ENCODE measurements at places on chromosomes 6 and 20. TPM values are rescaled to one million over a fixed set of nuclear protein-coding genes. Genes with fewer than 3 reads are reported as not detected.

GRCh38 chr6:170056278-170056711, 234.6 kb downstream of the DLL1 start:
- DNase-seq = no peak

- no peak for DNase-seq
Measured at GRCh38 chr20:19540392-19540791, 217.7 kb upstream of the RIN2 start.

- DNase-seq = no peak
Measured at GRCh38 chr6:13412639-13413465, 74.5 kb downstream of the GFOD1 start.

- no peak for DNase-seq
Measured at GRCh38 chr6:36033935-36034334, 6.3 kb downstream of the MAPK14 start.

- DNase-seq = no peak
Measured at GRCh38 chr20:40961176-40961575, 67.4 kb upstream of the TOP1 start.

DNA sequence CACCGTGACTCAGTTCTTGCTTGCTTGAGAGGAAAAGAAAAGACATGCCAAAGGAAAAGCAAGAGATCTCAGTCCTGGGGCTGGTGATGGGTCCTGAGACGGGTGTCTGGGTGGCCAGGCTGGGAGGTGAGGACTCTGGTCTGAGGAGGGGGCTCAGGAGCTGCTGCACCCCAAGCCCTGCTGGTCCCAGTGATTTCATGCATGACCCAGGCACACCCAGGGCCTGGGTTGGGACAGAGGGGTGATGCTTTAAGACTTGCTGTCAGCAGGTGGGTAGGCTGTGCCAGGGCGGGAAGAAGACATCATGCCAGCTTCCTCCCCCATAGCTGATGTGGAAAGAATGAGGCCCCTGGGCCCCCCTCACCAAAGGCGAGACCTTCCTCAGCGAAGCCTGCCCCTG, 65.1 kb upstream of the PMEPA1 start:
- DNase-seq = no peak

- no peak for DNase-seq
Measured at GRCh38 chr20:3995067-3995748, 20.1 kb downstream of the RNF24 start.

- DNase-seq = no peak
Measured at GRCh38 chr6:11688425-11688709, 90.2 kb downstream of the ADTRP start.

- DNase-seq = no peak
Measured at GRCh38 chr6:132446141-132446854, 45.0 kb upstream of the MOXD1 start.

DNA sequence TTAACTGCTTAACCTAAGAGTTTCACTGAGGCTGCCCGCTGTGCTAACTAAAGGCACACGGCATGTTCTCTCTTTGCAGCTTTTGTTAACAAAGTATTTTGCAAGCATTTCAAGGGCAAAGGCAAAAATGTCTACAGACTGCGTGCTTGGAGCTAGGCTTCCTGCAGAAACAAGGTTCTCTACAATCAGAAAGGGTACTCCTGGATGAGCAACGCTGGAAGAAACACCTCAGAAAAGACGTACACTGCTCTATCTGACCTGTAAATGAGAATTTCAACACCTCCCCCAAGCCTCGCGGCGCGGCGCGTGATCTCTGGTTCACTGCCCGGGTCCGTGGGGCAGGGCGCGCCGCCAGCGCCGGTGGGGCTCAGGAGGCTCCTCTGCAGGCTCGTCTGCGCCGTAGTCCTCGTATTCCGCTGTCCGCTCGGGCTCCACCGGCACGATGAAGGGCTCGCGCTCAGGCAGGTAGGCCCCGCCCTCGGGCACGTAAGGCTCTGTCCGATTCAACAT, 120.9 kb downstream of the COL12A1 start:
- no peak for DNase-seq

- no peak for DNase-seq
Measured at GRCh38 chr6:147099974-147100373, 104.2 kb upstream of the STXBP5 start.

- no peak for DNase-seq
Measured at GRCh38 chr20:53824779-53825178, 231.1 kb upstream of the ZNF217 start.

DNA sequence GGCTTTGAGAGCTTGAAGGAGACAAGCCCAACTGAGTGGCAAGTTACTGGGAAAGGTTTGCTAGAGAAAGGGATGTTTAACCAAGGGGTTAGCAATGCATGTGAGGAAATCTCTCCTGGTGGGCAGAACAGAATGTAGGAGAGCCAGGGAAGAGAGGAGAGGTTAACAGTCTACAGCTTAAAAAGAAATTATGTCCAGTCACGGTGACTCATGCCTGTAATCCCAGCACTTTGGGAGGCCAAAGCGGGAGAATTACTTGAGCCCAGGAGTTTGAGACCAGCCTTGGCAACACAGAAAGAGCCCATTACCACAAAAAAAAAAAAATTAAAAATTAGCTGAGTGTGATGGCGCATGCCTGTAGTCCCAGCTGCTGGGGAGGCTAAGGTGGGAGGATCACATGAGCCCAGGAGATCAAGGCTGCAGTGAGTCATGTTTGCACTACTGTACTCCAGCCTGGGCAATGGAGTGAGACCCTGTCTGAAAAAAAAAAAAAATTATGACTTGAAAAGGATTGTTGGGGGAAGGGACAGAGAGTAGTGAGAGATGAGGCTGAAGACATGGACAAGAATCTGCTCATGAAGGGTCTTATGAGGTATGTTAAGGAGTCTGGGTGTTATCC, 264.9 kb downstream of the TBC1D7 start:
- DNase-seq = no peak

DNA sequence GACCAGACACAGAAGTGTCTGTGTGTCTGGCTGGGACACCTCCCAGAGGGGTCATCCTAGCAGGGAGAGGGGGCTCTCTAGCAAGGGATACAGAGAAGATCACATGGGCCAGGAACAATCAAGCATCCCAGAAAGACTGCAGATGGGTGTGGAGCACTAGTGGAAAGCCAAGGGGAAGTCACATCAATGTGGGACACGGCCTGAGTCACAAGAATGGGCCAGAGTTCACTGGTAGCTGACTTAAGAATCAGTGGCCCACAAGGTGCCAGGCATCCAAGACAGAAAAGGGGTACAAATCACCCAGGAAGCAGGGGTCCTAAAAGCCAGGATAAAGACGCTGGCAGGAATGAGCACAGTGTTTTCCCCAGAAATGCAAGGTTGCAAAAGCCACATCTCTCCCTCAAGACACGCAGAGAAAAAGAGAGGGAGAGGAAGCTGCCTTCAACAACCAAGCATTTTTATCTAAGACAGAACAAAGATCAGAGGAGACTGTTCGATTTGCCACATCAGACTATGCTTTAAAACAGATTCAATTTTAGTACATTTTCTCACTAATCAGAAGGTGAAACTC, 113.6 kb upstream of the DST start:
- DNase-seq = no peak

DNA sequence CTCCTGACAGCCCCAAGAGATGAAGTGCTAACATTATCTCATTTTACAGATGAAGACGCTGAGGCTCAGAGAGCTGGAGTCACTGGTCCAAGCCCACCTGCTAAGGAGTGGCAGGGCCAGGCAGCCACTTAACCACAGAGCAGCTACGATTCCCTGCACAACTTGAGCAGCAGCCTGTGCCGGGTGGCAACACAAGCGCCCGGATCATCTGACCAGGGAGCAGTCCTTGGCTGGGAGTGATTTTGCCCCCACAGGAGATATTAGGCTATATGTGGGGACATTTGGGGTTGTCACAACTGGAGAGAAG, 93.2 kb upstream of the PTPN1 start:
- DNase-seq = no peak

- DNase-seq = no peak
Measured at GRCh38 chr20:36519944-36520343, 21.4 kb upstream of the MYL9 start.

DNA sequence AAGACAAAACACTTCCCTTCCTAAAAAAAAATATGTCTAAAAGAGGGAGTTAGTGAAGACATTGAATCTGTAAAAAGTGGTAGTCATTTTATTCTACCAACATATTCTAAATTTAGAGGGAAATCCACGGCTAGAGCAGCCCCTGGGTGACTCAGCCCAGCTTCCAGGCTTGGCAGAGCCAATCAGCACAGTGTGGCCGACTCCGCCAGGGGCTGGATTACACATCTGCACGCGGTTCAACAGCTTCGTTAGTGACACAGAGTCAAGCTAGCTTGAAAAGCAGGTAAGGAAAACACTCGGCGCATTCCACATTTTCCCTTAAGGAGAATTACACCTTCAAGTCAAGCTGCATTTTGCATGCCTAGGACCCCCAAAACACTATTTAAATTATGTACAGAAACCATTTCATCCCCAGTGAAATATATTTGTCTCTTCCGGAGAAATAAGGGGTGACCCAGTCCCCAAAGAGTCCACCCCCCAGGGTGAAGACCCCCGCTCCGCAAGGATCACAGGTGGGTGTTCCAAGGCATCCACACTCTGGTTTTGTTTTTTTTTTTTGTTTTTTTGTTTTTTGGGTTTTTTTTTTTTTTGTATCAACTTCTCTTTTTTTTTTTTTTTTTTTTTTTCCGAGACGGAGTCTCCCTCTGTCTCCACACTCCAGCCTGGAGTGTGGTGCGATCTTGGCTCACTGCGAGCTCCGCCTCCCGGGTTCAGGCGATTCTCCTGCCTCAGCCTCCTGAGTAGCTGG, 58.4 kb upstream of the ARID1B start:
- DNase-seq = no peak

DNA sequence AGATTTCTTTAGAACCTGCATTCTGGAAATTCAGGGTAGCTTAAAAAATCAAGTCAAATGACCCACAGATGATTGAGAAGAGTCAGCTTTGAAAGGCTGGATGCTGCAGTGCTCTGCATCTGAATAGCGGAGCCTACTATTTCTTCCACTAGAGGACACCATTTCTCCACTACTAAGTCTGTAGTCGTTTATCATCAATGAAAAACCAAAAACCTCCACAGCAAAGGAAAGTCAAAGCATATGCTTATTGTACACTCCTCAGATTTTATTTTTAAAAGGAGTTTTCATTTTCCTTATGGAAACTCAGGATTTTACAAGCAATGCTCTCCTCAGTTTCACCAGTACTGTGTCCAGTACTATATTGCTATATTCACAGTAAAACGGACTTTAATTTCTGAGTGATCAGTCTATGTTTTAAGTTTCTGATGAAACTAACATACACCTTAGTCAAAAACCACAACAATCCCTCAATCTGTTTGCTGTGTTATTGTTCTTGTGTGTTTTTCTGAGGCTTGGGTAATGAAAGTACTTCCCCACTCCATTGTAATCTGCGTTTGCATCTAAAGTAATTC, 50.5 kb upstream of the ENPP5 start:
- peak; percentile 36 for DNase-seq

GRCh38 chr6:144662812-144663365, 377.8 kb downstream of the UTRN start:
- no peak for DNase-seq

GRCh38 chr6:16437984-16438383, 199.6 kb downstream of the GMPR start:
- no peak for DNase-seq

Gene IL17A
- not detected for polyA plus RNA-seq

Gene TINAG
- polyA plus RNA-seq = not detected

Gene GMPR
- polyA plus RNA-seq = 5.4 TPM

Gene MRPL2
- polyA plus RNA-seq = 61.6 TPM

Gene NKX2-2
- not detected for polyA plus RNA-seq

Gene SRSF12
- polyA plus RNA-seq = 1.3 TPM

Gene TRIM15
- not detected for polyA plus RNA-seq

Gene UST
- 12.4 TPM for polyA plus RNA-seq

Gene TAF4
- polyA plus RNA-seq = 9.9 TPM

All from urinary bladder (tissue), 4 donors.